NCI-H82 (cell line): ENCODE measurements at places on chromosomes 13 and 19.
A peak's percentile ranks its signal among the peaks of the same experiment; 100 is the strongest.

- no peak for DNase-seq
Measured at GRCh38 chr19:17149393-17150135, 65.6 kb upstream of the USE1 start.

GRCh38 chr13:91355099-91355825, 7.8 kb downstream of the MIR17HG start:
- peak; percentile 56 for DNase-seq

- peak; percentile 18 for DNase-seq
Measured at GRCh38 chr19:29753190-29753933, 38.3 kb upstream of the C19orf12 start.

DNA sequence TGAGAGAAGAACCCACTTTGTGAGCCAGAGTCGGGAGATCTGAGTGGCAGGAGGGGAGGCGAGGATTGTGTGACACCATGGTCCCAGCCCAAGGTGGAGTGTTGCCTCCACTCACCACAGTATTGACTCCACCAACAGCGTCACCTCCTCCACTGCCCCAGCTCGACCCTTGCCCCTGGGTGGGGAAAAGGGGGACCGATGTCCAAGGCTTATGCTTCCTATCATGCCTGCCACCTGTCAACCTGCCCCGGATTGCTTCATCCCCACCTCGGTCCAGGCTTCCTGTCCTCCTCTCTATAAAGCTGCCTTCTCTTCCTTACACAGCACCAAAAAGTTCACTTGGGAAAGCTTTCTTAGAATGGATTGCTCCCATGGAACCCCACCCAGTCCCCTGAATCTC, 7.4 kb downstream of the DMKN start:
- DNase-seq, result no peak

GRCh38 chr13:38590230-38590629, 96.6 kb upstream of the FREM2 start:
- no peak for DNase-seq

- no peak for DNase-seq
Measured at GRCh38 chr19:13130886-13131490, 12.9 kb downstream of the NACC1 start.

DNA sequence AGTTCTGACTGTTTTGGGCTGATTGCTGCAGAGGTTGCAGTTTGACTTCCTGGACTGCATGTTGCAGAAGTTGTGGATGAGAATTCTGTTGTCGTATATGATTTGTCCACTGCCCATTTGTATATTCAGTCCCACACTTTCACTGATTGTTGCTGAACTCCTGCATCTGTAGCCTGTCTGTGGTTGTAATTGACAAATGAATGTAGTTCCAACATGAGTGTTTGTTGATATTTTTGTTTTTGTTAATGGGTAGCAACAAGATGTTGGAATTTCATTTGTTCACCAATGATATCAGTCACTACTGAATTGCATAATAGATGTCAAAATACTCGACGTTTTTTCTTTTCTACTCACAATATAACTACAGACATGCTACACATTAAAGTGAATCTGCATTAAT, 533.9 kb downstream of the DCT start:
- no peak for DNase-seq

GRCh38 chr19:3320354-3320670, 46.1 kb upstream of the NFIC start:
- DNase-seq, result no peak

DNA sequence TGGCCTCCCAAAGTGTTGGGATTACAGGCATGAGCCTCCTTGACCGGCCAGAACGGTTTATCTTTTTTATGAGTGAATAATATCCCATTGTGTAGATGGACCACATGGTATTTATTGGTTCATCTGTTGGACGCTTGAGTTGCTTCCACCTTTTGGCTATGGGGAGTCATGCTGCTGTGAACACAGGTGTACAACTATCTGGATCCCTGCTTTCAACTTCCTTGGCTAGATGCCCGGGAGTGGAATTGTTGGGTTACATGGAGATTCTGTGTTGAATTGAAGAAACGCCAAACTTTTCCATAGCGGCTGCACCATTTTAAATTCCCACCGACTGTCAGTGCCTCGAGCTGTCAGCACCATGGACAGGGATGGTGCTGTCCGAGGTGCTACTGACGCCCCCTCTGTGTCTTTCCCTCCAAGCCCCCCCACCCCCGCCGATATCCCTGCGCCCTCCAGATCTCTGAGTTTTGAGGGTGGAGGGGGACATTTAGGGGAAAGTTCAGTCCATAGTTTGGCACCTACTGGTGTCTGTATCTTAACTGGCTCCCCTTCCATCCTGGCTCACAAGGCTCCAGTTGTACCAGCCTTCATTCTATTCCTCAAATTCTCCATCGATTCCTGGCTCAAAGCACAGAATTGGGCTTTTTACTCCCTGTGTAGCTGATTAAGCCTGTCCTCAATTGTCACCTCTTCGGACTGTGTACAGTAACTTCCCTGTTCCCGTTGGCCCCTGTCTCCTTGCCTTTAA, 27.3 kb downstream of the PNPLA6 start:
- DNase-seq, result no peak

- DNase-seq, result peak; percentile 40
Measured at GRCh38 chr19:10961073-10961860, 437 bp downstream of the SMARCA4 start.

GRCh38 chr19:7703332-7703731, 1.4 kb upstream of the FCER2 start:
- no peak for DNase-seq

- no peak for DNase-seq
Measured at GRCh38 chr13:24168392-24168750, 7.9 kb downstream of the SPATA13 start.

DNA sequence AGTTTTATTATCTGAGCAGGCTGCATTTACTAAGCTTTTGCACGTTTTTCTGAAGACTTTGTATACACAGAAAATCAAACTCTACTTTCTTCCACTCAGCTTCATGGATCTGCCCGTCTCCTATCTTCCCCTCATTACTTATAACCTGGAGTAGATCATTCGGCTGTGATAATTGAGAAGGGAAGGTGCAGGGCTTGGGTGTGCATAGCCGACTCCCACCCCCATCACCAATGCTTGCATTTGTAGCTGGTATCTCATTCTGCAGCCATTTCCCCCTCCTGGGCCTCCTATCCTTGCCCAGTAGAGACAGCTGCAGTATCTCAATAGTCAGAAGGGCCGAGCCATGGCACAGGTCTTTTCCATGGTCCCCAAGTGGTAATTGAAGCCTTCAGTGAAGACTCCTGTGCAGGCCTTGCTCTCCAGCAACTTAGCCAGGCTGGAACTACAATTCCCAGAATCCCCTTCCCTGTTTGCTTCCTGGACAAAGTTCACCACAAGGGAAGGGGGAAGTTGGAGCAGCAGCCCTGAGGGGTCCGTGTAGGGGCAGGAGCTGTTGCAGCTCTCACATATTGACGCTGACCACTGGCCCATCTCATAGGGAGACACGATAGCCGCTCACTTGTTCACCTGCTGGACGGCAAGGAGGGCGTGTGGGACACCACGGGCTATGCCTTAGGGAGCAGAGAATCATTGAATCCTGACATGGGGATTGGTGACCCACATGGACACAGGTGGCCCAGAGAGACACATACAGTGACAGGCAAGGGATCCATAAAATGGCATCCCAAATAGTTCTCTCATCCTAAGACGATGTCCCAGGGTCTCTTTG, 2.1 kb upstream of the SIGLEC8 start:
- DNase-seq, result peak; percentile 55

DNA sequence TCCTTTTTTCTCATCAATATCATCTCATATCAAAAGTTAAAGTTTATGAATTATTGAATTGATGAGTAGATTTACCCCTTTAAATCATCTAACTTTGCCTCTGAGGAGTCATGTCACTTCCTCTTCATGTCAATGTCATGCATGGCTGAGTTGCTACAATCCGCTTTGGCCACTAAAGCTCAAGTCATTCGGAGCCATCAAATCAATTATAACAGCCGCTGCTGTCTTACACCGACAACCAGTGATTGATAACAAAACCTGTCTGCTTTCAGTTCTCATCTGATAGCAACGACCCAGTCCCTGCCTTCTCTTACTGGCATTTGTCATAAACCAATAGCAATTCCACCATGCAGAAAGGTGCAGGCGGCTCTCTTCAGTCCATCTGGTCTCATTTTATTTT, 429.3 kb downstream of the DIAPH3 start:
- peak; percentile 99 for DNase-seq

DNA sequence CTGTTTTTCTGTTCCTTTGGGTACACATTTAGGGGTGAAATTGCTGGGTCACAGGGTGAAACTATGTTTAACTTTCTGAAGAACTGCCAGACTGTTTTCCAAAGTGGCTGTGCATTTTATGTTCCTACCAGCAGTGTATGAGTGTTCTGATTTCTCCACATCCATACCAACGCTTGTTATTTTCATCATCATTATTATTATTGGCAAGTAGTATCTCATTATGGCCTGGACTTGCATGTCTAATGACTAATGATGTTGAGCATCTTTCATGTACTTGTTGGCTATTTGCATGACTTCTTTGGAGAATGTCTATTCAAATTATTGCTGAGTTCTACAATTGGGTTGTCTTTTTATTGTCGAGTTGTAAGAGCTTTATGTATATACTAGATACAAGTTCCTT, 321.8 kb upstream of the HTR2A start:
- no peak for DNase-seq

DNA sequence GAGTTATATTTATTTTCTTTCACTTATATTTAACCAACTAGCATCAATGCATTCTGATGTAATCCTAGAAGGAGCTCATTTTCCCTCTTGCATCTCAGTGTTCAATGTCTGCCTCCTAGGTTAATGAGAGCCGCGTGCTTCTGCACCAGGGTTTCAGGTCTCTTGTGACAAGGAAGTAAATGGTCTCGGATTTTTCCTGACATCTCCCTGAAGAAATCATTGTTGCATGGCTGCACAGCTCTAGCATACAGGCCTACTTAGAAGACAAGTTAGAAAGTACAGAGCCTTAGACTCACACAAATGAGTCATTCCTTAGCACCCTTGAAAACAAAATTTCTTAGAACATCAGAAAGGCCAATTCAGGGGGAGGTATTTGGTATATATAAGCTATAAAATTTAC, 57.2 kb upstream of the KLF12 start:
- no peak for DNase-seq

DNA sequence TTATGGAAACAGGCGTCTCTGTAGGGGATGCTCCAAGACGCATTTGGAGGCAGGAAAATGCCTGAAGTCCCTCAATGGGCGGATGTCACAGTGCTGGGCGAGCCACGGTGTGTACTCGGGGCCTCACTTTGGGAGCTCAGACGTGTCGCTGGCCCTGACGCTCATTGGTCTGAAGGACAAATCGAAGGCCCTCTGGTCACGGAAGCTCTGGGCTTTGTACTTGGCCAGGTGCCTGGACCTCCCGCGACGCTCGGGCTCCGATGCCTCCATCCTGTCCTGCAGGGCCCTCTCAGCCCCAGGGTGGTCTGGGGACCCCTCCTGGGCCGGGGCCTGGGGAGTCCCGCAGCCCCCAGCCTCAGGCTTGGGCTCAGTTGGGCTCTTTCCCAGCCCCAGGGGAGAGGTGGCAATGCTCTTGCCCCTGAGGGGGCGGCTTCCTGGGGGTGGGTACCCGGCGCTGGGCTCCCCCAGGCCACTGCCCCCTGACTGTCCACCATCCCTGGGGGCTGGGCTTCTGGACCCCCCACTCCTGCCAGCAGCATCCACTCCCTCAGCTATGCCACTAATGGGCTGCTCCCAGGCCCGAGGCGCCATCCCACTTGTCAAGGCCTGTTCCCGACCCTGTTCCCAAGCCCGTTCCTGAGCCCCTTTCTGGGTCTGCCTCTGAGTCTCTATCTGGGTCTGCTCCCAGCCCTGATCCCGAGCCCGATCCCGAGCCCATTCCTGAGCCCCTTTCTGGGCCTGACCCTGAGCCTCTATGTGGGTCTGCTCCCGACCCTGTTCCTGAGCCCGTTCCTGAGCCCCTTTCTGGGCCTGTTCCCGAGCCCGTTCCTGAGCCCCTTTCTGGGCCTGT, 39.5 kb upstream of the GRTP1 start:
- DNase-seq, result no peak

GRCh38 chr13:46004491-46004890, 48.1 kb downstream of the ZC3H13 start:
- no peak for DNase-seq

GRCh38 chr19:13315495-13315894, 165.3 kb downstream of the IER2 start:
- no peak for DNase-seq

GRCh38 chr19:55441692-55442321, 1.3 kb downstream of the SHISA7 start:
- peak; percentile 46 for DNase-seq

- no peak for DNase-seq
Measured at GRCh38 chr13:60370343-60370742, 26.7 kb upstream of the TDRD3 start.

- DNase-seq, result peak; percentile 58
Measured at GRCh38 chr19:13621413-13621812, 115.1 kb upstream of the CACNA1A start.

GRCh38 chr13:40777166-40777808, 6.3 kb upstream of the MRPS31 start:
- DNase-seq, result peak; percentile 88

DNA sequence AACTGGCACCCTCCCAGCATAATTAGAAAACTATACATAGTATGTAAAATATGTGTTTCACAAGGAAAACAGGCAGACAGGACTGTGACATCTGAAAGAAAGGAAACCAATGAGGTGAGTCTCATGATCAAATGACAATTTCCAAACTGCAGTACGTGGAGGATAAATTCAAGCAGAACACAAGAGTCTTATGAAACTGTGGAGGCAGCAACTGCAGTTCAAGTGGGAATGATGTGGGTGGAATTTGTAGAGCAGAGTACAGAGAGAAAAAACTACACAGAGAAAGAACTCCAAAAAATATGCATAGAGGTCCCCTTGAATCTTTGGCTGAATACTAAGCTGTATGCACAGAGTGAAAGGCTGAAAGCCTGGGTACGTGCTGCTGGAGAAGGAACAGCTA, 9.7 kb downstream of the SIGLEC6 start:
- DNase-seq, result no peak

DNA sequence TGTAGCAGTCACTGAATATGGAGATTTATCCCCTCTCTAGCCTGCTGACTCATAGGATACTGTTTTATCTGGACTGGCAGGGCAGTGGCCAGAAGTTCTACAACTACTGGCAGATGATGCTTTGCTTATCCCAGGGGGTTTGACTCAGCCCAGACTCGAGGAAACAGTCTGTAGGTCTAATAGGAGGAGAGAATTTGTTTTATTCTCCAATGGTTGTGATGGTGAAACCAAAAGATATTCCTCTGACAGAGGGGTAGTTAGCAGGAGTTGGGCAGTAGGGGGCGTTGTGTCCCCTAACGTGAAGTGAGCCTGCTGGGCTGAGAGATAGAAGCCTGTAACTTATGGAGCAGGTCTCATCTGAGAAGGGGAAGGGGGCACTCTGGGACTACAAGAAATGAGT, 74.9 kb downstream of the WTIP start:
- DNase-seq, result peak; percentile 53

- no peak for DNase-seq
Measured at GRCh38 chr13:39486758-39487157, 116.2 kb downstream of the LHFPL6 start.

GRCh38 chr19:43774103-43774939, 6.5 kb downstream of the KCNN4 start:
- peak; percentile 56 for DNase-seq

GRCh38 chr19:49862391-49863253, 4.8 kb downstream of the PNKP start:
- peak; percentile 63 for DNase-seq

GRCh38 chr19:35094656-35095055, 21.0 kb upstream of the FXYD3 start:
- no peak for DNase-seq

GRCh38 chr13:48574041-48574796, 41.3 kb upstream of the RCBTB2 start:
- DNase-seq, result no peak
